ENCODE measurements at places on chromosomes 6 and 20.
A peak's percentile ranks its signal among the peaks of the same experiment; 100 is the strongest.

GRCh38 chr6:105759946-105760345, 326.2 kb upstream of the PRDM1 start:
- DNase-seq = no peak

DNA sequence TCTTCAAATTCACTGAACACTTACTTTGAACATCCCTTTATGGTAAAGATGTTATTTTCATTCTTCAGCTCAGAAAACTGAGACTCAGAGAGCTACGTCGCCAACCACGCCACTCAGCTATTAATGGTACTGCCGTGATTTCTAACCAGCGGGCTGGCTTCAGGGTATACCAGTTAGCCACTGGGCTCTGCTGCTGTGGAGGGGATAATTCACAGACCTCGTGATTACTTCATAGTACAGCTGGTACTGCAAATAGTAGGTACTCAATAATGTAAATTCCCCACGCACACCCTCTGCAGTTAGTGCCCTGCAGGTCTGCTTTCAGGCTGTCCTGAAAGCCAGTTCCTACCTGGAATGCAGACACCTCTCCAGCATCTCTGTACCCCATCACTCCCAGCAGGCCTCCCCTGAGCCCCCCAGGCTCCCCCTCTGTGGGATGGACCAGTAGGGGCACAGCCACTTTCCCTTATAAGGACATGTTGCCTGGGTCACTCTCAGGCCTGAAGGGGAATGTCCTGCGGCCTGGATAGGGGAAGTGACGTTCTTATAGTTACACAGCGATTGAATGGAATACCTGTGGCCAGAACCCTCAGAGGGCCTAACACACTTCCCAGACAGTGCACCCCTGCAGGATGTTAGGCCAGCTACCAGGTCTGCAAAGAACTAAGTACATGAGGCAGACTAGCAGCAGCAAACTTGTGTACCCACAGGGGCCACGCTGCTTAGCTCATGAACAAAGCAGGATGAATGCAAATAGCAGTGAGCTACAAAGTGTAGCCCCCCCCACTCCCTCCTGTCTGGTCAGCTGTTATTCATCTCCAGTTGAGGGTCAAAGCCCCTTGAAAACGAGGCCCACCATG, 1.3 kb upstream of the OCSTAMP start:
- no peak for DNase-seq

DNA sequence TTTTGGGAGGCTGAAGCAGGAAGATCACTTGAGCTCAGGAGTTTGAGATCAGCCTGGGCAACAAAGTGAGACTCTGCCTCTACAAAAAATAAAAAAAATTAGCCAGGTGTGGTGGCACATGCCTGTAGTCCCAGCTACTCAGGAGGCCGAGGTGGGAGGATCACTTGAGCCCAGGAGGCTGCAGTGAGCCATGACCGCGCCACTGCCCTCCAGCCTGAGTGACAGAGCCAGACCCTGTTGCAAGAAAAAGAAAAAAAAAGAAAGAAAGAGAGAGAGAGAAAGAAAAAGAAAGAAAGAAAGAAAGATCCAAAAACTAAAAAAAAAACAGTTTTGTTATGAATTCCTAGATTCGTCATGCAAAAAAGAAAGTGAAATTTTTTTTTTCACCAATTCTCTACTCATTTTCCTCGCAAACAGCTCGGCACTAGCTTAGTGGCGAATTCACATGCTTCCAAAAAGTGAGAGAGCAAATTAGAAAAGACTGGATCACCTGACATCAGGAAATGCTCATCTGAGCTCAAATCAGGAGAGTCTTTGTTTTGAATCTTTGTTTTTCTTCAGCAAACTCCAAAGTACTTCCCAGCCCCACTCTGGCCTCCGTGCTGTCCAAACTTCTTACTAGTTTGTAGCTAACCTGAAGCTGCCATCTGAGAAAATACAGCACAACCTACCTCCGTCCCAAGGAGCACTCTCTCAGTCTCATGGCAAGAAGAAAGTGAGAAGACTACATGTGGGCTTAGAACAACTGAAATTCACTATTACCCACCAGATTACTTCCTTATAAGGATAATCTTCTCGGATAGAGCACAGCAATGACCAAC, 27.0 kb downstream of the IPCEF1 start:
- DNase-seq = no peak

DNA sequence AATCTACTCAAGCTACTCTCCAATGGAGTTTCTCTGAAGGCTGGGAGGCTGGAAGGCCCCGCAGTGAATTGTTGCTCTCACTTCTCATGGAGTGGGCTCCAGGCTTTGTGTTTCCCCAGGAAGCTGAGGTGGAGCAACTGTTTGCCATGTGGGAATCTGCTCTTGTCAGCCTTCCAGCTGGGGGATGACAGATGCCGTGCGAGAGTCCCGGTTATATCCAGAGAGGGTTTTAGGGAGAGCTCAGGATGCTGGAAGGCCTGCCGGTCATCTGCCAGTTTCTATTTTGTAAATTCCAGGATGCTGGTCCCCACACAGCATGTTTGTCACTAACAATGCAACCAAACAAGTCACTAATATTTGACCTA, 98.2 kb upstream of the NAA20 start:
- no peak for DNase-seq

DNA sequence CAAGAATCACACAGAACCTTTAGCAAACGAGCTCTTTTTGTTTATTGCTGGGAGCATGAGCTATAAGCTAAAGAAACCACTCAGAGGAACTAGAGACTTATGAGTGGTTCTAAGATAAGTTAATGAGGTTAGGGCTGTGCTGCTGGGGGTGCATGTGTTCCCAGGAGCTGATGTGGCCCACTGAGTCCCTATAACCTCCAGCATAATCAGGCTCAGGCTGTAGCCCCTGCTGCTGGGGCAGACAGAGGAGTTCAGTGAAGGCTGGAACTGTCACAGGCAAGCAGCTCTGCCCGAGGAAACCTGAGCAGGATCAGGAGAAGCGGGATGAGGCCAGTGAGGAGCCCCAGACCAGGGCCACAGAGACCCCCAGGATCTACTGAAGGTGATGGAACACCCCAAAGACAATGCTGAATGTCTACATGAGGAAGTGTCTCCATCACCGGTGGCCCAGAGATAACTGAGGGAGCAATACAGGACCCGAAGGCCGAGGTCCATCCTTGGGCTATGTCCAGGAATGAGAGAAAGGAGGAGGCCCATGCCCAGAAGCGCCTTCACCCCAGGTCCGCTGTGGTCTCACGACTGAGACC, 17.3 kb downstream of the TUBB2B start:
- no peak for DNase-seq

DNA sequence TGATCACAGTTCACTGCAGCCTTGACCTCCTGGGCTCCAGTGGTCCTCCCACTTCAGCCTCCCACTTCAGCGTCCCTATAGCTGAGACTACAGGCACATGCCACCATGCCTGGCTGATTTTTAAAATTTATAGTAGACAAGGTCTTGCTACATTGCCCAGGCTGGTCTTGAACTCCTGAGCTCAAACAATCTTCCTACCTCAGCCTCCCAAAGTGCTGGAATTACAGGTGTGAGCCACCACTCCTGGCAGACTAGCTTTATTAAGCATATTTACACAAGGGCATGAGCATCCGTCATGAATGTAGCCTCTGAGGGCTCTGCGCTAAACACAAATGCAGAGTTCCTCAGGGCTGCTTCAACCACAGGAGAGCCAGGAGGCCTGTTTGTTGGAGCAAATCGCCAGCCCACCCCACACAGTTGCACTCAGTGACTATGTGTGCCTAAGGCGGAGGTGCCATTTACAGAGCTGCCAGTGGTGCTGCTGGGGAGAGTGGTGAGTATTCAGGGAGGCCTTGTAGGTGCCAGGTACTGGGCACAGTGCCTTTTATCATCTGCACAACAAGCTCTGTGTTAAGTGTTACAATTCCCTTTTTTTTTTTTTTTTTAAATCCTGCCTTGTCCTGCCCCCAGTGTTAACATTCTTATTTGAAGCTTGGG, 78.2 kb downstream of the PSMG4 start:
- no peak for DNase-seq

DNA sequence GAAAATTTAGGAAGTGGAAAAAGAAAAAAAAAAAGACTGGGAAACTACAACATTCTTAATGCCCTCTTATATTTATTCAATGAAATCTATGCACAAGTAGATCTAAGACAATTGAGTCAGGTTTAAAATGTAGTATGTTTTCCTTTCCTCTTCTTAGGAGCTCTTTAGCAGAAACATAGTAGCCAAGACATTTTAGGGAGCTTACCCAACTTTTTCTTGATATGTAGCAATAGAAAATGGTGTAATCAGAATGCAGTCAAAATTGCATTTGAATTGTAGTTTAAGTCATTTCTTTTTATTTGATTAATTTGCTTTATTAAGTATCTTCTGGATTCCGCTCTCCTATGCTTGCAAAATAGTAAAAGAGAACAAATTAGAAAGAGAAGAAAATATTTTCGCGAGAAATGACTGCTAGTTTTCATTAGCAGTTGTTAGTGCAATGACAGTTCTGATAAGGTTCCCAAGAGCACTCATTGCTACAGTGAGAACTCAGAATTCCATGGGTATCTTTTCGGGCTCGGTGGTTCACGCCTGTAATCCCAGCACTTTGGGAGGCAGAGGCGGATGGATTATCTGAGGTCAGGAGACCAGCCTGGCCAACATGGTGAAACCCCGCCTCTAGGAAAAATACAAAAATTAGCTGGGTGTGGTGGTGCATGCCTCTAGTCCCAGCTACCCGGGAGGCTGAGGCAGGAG, 52.2 kb downstream of the JARID2 start:
- DNase-seq = no peak

DNA sequence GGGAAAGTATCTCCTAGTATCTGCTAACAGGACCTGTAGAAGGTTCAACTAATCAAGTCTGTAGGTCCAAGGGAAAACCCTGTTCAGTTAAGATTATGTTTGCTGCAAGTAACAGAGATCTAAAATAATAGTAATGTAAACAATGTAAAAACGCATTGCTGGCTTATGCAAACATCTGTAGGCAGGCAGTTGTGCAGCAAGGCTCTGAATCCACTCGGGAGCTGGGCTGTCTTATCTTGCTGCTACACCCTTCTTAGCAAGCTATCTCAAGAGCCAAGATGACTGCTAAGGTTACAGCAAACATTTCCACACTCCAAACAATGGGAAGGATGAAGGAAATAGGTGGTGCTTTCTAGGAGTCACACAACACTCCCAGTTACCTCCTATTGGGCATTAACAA, 397.3 kb upstream of the NRSN1 start:
- no peak for DNase-seq

DNA sequence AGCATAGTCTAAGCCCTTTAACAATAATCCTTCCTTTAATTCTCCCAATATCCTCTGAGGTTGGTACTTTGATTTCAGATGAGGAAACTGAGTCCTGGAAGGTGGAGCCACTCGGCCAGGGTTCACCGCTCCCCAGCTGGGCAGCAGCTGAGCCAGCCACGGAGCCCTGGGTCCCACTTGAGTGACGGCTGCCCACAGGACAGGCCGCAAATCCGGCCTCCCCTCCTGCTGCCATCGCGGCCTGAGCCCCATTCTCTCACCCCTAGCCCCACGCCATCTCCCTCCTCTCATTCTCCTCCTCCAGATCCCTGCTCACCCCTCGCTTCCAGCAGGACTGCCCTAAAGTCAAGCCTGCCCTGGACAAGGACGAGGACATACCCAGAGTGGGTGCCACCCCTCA, 41.4 kb downstream of the AGPAT4 start:
- DNase-seq = no peak

DNA sequence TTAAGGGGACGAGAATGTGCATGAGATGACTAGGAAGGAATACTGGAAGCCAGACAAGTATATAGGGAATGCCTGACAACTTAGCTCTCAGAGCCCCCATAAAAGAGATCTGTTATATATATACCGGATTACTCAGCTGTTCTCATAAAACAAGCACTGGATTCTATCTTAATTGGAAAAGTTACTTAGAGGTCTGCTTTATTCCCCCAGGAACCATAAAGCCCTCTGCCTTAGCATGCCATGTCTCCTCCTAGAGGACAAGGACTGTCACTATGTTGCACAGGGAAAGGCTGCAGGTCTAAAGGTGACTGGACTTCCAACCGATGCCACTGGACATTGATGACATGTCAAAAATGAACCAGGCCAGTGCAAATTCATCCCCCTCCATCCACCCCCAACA, 6.4 kb downstream of the EXOC2 start:
- no peak for DNase-seq

DNA sequence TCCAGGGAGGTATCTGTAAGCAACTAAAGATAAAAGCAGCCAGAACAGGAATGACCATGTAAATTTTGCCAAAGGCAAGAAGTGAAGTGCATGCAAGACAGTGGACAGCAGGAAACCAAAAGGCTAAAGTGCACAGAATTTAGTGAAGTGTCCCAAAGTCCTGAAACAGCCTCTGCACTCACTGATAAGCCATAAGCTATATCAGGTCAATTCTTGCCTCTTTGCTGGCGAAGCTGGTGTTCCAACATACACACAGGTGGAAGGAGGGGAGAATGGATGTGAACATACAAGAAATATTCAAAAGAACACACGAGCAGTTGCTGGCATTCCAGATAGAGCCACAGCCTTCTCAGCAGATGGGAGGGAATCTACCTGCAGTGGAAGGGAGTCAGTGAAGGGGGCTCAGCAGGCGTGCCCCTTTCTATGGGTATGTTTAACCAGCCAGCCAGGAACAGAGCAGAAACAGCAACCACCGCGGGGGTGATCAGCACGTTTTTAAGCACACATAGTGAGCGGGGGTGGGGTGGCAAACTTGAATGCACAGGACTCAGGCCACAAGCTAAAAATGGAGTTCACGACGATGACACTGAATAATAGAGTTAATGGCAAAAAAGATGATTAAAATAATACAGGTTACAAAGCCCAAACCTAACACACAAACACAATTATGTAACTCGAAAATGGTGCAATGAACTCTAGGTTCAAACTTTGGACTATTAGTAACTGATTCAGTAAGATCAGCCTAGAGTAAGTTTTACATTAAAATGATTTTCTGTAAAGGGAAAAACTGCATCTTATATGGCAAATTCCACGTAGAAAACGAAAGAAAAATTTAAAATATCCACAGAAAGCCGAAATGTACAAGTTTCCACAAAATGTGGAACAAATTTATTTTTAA, 1.2 kb downstream of the ECI2 start:
- no peak for DNase-seq

GRCh38 chr6:10721850-10722569, 860 bp upstream of the TMEM14C start:
- no peak for DNase-seq

- peak; percentile 2 for DNase-seq
These were observed 45.9 kb downstream of the ZNF217 start for GRCh38 chr20:53547664-53548239.

- no peak for DNase-seq
These were observed 68.4 kb downstream of the ATG5 start for GRCh38 chr6:106257195-106257594.

DNA sequence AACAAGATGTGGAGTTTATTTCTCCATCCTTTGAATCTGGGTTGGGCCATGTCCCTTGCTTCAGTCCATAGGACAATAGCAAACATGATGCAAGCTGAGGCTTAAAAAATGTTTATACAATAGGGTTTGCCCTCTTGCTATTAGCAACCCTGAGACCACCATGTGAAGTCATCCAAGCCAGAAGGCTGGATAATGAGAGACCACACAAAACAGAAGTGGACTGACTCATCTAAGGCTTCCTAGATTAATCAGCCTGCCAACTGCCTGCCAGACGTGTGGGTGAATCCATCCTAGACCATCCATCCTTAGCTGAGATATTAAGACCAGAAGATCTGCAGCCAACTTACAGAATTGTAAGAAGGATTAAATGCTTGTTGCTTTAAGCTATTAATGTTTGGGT, 38.1 kb upstream of the ISM1 start:
- no peak for DNase-seq

GRCh38 chr20:22584522-22584921, at the start of gene FOXA2:
Gene FOXA2 (minus strand): TSS chr20:22584572. CDS start chr20:22584278, 294 bp downstream.
- no peak for DNase-seq

GRCh38 chr20:48886194-48886593, 35.3 kb upstream of the ARFGEF2 start:
- no peak for DNase-seq
